ENCODE measurements at places on chromosomes 4 and X.

GRCh38 chr4:3464911-3465697 lies 2.0 kb downstream of the DOK7 start:
- no peak for DNase-seq

GRCh38 chr4:6225469-6225868 lies 25.1 kb upstream of the JAKMIP1 start:
- no peak for DNase-seq

GRCh38 chrX:65674204-65674893 lies 6.9 kb downstream of the MSN start:
- no peak for DNase-seq

- no peak for DNase-seq
Measured at GRCh38 chr4:152525878-152526277, 10.0 kb downstream of the FBXW7 start.

DNA sequence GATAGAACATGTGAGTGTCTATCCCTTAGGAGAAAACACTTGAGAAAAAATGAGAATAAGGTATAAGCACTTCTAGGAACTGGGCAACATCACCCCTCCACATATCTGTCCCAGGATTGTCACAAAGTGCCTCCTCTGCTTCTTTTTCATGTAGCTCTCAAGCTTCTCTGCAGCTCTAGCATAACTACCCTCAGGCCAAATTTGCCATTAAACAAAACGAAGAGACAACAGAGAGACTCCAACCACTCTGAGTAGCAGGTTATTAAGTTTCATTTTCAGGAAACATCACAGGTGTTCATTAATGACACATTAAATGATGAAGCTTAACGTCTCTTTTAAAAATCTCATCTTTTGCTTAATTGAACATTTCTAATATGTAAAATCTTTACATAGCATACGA lies 580.0 kb downstream of the GALNTL6 start:
- DNase-seq = no peak

- no peak for DNase-seq
Measured at GRCh38 chrX:42746606-42747005, 31.4 kb downstream of the PPP1R2C start.

DNA sequence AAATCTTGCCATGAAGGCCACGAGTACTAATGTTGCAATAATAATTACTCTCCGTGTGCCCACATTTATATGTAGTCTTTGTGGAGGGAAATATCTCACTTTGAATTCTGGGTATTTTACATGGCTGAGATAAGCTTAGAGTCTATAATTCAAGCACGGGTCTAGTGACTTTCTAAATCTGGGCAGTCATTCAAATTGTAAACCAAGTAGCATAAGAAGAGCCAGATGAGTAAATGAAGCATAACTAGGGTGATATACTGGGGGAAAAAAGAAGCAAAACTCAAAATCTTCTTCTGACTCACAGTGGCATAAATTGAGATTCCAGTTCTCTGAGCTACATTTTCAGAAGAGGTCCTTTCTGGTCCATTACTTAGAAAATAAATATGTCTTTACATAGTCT lies 53.0 kb downstream of the MAPK10 start:
- DNase-seq = no peak

- no peak for DNase-seq
Measured at GRCh38 chrX:112738347-112739033, 58.8 kb upstream of the LHFPL1 start.

DNA sequence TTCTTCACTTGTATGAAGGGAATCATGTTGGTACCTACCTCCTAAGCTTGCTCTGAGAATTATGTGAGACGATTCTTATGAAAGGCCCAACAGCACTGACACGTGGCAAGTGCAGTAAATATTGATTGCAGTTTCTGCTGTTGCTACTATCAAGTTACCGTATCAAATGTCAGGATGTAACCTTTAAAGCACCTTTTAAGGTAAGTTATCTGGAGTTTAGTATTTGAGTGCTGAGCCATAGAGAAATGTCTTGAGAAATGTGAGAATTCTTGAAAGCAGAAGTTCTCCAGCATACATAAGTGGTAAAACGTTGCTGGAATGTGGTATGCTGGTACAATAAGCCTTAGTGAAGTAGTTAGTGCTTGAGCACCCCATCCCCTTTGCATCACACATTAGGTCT lies 90.4 kb downstream of the PHOX2B start:
- no peak for DNase-seq

DNA sequence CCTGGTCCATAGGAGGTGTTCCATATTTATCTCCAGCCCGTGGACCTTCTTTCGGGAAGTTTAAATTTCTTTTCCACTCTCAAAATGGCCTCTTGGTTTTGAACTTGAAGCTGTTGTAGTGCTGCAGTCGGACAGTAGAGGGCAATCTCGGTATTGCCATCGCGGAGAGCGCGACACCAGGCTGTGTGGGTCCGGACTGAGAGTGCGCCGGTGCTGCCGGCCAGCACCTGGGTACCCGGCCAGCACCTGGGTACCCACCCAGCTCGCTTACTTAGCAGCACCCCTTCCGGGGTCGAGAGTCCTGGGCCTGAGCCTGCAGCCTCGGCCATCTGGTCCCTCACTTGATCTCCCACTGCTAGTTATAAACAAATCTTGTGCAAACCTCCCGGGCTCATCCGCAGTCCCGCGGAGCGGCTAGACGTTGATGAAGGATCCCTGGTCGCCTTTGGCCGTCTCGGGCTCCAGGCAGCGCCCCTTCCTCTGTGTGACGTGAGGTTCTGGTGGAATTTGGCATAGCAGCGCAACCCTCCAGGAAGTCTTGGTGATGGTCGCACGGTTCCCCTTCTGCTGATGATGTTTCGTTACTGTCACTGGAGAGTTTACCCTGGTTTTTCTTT lies 18.0 kb downstream of the FAM9A start:
- peak; percentile 10 for DNase-seq

DNA sequence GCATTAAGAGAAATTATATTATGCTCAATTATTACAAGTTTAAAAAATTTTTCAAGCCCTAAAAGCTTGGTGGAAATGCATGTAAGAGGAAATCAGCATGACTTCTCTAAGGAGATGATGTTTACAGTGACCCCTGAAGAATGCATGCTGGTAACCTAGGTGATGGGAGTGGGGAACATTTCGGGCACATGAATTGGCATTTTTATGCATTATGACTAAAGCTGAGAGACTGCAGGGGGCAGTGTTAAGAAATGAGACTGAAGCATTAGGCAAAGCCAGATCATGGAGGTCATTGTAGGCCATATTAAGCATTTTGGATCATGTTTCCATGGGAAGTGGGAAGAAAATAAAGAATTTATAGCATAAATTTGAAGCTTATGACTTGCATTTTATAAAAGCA lies 421.3 kb downstream of the FAT4 start:
- DNase-seq = no peak

DNA sequence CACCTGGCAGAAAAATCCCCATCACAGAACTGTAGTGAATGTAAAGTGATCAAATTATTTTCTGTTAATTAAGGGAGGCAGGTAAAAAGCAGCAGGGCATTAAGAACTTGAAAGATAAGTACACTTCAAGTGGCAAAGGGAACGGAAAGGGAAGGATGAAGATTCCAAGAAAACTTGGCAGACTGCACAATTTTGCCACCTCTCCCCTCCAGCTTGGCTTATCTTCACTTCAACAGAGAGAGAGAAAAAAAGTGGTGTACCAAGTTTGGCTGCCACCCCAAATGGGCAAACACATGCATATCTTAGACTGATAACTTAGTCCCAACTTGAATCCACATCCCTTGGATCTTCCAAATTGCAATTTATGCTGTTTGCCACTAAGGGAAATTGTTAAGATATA lies 598.1 kb upstream of the ACTRT1 start:
- DNase-seq = no peak

- no peak for DNase-seq
Measured at GRCh38 chr4:87901422-87901992, 68.7 kb downstream of the MEPE start.
